ENCODE measurements at places on chromosomes 2 and 18.

DNA sequence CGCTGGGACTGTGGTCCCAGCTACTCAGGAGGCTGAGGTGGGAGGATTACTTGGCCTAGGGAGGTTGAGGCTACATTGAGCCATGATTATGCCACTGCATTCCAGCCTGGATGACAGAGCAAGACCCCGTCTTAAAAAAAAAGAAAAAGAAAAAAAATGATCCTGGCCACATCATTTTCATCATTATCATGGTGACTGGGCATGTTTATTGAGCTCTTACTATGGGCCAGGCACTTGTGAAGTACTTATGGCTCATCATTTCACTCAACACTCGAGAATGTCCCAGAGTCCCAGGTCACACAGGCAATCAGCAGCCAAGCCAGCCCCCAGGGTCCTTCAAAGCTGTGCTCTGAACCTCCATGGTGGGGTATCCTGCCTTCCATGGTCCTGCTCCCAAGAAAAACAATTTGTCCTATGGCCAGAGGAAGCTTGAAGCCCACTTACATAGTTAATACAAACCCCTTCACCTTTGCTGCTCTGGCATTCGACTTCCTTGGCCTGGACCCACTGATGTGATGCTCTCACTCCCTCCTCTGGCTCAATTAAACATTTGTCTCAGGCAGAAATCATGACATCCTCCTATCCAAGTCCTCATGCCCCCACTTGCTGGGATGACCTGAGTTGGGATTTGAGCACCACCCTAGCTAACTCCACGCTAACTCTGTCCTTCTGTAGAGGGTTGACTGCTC, 3.8 kb upstream of the CNNM4 start:
- no peak for DNase-seq

DNA sequence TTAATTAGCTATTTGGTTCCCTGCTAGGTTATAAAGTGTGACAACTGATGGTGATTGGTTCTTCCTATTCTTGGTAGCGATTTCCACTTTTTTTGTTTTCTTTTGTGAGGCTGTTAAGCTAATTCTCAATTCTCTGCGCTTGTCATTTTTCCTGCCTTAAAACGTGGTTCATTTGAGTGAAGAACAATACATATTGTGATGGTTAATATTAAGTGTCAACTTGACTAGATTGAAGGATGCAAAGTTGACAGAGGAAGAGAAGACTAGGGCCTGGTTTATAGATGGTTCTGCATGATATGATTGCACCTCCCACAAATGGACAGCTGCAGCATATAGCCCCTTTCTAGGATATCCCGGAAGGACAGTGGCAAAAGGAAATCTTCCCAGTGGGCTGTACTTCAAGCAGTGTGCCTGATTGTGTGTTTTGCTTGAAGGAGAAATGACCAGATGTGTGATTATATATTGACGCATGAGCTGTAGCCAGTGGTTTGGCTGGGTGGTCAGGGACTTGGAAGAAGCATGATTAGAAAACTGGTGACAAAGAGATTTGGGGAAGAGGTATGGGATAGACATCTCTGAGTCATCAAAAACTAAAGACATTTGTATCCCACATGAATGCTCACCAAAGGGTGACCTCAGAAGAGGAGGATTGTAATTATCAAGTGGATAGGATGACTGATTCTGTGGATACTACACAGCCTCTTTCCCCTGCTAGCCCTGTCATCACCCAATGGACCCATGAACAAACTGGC, 39.4 kb upstream of the ZNF804A start:
- no peak for DNase-seq

GRCh38 chr2:223789423-223789822, 48.0 kb downstream of the AP1S3 start:
- DNase-seq: no peak

DNA sequence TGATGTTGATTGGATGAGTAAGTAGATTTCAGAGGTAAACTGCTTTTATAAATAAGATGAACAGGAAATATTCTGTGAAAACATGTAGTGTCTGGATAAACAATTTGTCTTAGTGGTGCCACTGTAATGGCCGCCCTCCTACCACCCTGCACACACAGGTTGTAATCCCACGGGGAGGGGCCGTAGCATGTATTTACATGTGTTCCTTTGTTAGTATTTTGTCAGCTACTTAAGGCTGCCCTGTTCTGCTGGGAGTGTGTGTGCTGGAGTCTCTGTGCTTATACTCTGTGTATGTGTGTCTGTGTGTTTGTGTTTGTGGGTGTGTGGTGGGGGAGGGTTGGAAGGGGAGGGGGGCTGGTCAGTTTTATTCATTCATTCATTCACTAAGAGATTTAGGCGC, 5.1 kb downstream of the TSHZ1 start:
- no peak for DNase-seq

DNA sequence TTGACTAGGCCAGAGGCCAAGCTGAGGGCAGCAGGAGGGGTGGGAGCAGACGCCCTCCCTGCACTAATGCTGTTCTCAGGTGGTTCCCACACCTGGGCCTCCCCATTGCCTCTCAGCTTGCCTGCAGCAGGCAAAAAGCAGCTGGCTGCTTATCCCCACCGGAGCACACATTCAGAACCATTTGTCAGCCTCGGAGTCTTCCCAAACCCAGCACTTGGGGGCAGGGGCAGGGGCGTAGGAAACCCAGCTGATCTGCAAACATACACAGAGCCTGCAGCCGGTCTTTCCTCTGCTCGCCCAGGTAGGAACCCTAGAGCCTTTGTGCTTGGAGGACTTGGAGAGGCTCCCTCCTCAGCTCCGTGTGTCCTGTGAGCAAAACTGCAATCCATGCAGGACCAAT, 249.8 kb downstream of the CYP26B1 start:
- no peak for DNase-seq

- no peak for DNase-seq
Measured at GRCh38 chr2:137952586-137953129, 11.6 kb upstream of the HNMT start.

DNA sequence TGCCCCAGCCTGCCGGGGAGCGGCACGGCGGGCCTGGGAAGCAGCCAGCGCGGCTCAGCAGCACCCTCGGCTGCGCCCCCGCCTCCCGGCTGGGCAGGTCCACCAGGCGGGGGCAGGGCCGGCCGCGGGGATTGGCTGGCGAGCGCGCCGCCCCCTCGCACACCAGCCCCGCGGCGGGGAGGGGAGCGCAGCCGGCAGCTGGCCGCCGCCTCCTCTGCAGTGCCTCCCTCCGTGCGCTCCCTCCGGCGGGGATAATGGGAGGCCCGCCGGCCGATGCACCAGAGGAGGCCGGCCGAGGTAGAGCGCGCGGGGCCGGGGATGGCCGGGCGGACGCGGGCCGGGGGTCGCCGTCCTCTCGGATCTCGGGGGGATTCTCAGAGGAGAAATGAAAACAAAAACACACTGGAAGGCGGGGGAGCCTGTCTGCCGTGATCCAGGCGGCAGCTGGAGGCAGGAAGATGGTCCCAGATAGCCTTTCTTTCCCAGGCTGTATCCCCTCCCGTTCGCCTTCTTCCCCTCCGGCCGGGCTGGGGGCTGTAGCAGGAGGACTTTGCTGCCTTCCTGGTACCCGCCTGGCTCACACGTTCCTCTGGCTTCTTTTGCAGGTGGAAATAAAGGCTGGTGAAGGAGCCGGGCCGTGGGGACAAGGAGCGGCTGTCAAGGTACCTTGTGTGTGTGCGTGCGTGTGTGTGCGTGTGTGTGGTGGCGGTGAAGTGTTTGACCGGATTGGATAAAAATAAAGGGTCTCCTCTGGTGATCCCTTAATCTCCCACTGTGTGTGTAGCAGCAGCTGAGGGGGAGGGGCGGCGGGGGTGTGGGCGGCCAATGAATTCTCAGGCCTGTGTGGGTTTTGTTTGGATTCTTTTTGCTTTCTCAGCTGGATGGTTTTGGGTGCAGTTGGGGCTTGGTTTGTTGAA, 18.1 kb downstream of the TET3 start:
- DNase-seq: no peak

DNA sequence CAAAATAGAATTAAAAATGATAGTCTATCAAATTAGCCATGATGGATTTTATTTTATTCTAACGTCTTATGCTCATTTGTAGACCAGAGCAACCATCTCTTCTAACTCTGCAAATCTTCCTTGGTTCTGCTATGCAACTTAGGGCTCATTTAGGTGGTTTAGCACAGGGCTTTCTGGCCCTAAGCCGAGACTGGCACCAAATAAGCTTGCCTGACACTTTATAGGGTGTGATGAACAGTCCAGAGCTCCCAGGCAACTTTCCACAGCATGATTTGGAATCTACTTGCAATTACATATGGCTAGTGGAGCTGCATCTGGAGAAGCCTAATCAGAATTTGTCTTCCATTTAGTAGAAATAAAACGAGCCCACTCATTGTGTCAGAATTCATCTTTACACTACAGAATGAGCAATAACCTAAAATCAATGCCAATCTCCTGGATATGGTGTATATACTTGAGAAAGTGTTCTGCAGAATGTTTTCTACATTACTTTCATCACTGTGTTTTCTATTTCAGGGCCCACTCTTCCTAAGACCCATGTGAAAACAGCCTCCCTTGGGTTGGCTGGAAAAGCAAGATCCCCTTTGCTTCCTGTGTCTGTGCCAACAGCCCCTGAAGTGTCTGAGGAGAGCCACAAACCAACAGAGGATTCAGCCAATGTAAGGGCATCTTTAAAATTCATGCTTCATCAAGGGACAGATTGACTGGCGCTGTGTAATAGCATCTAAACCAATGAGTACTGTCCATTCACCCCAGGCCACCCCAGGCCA, 698.2 kb downstream of the MBD2 start:
- DNase-seq: no peak

GRCh38 chr2:53543083-53543482, 224.5 kb upstream of the CHAC2 start:
- no peak for DNase-seq

DNA sequence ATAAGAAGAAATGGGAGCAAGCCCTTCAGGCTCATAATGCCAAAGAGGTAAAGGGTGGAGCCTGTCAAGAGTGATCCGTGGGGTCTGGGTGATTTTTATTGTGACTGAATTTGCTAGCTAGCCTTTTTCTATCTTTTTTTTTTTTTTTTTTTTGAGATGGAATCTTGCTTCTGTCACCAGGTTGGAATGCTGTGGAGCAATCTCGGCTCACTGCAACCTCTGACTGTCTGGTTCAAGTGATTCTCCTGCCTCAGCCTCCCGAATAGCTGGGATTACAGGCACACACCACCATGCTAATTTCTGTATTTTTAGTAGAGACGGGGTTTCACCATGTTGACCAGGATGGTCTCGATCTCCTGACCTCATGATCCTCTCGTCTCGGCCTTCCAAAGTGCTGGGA, 29.1 kb downstream of the DRC1 start:
- DNase-seq: no peak

- no peak for DNase-seq
Measured at GRCh38 chr18:58900015-58900649, 35.5 kb downstream of the ZNF532 start.

DNA sequence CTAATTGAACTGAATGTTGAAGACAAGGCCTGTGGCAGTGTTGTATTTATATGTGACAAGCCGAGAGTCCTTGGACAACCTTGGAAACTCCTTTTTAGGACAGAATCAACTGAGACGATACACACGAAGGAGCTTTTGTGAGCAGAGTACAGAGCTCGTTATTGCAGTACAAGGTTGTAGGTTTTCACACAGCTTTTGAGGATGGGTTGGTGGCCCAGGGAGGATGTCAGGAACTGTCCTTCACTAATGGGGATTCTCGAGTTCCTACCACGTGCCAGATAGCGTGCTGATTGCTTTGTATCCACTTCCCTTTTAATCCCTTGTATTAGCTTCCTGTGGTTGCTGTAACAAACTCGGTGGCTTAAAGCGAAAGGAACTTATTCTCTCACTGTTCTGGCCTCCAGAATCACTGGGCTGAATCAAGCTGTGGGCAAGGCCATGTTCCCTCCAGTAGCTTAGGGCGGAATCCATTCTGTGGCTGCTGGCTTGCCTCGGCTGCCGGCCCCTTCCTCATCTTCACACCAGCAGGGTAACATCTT, 20.2 kb downstream of the INPP4A start:
- DNase-seq: no peak

DNA sequence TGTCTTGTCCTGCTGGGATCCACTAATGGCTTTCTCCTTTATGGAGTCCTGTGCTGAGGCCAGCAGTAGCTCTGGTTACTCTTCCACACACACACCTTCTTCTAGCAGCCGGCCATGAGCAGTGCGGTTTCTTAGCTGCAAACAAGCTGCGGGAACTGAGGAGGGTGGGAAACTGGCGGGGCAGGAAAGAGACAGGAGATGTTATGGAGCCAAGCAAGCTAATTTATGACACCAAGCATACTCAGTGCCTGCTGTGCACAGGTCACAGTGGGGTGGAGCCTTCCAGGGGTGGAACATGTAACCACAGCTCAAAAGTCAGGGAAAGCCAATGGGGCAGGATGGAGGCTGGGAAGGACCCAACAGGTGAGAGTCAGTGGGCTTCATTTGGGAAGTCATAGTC, 180.8 kb downstream of the FAM210A start:
- no peak for DNase-seq

DNA sequence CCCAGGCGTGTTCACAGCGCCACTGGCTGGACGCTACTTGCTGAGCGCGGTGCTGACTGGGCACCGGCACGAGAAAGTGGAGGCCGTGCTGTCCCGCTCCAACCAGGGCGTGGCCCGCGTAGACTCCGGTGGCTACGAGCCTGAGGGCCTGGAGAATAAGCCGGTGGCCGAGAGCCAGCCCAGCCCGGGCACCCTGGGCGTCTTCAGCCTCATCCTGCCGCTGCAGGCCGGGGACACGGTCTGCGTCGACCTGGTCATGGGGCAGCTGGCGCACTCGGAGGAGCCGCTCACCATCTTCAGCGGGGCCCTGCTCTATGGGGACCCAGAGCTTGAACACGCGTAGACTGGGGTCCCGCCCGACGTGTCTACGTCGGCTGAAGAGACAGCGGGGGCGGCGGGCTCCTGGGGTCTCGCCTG, 891 bp upstream of the KHK start:
- no peak for DNase-seq

- no peak for DNase-seq
Measured at GRCh38 chr2:224194161-224194560, 155.1 kb upstream of the SERPINE2 start.

DNA sequence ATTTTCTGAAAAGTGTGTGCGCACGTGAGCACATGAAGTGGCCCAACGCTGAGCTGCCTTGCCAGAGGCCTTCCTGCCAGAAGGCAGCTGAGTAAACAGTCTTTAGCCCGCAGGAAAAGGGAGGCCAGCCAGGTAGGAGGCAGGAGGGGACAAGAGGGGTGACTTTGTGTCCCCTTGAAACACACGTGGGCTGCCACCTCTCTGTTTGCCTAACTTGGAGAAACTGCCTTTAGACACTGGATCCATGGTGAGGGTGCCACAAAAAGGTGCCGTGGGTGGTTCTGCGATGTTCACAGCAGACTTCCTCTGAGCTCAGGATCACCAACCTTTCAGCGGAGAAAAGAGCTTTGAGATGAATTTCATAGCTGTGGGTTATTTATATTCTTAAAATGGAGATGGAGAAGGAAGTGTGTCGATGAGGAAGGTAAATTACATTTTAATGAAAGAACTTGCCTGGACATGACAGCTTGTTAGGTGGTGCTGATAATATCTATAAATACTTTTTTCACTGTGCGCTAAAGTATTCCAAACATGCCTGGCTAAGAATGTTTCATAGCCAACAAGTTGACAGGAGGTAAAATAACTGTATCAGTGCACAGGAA, 36.6 kb upstream of the ASB1 start:
- no peak for DNase-seq

GRCh38 chr18:44830581-44830980, 149.9 kb downstream of the SETBP1 start:
- DNase-seq: no peak

GRCh38 chr18:55106906-55107305, 147.6 kb upstream of the CCDC68 start:
- DNase-seq: no peak

All from HFF-Myc (cell line).